DMS53 (cell line): ENCODE measurements at places on chromosomes 7 and 10.

- peak; percentile 60 for DNase-seq
These were observed 77.5 kb upstream of the KCNMA1 start for GRCh38 chr10:77715088-77715487.

- DNase-seq: no peak
These were observed 124.2 kb downstream of the BUB3 start for GRCh38 chr10:123278445-123278844.

DNA sequence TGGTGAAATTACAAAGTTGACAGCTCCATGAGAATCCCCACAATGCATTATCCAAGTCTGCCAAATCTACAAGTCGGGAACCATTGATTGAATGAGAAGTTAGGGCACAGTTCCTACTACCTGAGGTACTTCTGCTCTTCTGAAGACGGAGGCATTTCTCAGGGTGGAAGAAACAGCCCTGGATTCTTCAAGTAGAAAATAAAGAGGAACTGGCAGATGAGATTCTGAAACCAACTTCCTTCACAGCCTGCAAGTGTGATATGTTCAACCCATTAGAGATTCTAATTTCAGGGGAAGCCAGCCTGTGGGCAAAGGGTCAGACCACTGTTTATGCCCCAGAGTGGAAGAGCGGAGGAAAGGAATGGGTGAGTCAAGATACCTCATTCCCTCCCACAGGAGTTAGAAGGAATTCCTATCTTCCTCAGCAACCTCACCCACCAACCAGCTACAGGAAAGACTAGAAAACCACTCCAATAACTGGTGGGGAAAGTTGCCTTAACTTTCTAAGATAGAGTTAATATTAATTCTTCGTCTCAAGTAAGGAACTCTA lies 50.5 kb upstream of the BMPER start:
- no peak for DNase-seq

DNA sequence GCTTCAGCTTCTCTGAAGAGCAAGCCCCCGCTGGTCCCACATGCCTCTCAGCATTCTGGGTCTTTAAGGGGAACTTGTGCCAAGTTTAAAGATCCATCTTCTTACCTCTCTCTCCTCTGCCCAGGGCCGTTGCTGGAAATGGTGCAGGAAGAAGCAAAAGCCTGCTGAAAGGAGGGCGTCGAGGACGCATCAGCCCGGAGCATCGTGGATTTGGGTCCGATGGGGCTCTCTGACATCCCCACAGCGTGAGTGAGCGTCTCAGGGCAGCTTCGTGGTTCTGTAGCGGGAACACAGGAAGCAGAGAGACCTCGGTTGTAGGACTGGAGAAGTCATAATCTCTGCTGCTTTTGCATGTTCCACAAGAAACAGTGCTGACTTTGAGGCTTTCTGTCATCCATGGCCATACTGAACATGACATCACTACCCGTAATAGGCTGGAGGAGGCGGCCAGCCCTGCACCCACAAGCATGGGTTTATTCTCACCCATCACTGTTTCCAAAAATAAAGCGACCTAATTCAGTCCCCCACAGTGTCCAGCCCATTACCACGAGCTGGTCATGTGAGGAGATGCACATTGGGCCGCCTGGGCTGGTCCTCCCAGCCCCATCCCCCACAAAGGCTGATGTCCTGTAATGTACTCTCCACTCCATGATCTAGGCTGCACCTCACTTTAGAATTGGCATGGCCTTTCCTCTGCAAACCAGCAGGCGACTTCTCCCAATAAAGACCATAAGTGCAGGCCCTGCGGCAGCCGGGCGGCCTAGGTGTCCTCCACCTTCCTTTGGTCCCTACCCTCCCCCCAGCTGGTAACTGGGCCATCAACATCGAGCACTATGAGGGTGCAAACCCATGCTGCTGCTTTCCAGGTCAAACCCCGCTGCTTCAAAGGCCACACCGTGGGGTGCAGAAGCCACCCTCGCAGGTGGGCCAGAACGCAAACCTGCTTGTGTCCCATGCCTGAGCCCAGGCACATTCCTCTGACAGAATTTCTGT lies 276.9 kb downstream of the TNS3 start:
- no peak for DNase-seq

- no peak for DNase-seq
These were observed 66.2 kb upstream of the PDGFA start for GRCh38 chr7:585873-586272.

DNA sequence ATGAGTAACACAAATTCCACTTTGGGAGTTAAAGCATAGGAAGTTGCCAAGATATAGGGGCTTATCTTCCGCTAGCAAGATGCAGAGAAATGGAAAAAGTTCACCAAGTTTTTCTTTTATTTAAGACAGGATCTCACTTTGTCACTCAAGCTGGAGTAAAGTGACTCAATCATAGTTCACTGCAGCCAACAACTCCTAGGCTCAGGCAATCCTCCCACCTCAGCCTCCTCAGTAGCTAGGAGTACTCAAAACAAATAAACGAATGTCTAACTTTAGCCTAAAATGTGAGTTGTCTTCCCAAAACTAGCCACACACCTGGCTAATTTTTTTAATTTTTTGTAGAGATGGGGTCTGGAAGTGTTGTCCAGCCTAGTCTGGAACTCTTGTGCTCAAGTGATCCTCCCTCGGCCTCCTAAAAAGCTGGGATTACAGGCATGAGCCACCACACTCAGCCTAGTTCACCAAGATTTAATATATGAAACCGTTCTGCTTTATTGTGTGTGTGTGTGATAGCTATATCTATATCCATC lies 9.9 kb downstream of the VIM start:
- DNase-seq: no peak
